ENCODE measurements at places on chromosomes 4 and X.

DNA sequence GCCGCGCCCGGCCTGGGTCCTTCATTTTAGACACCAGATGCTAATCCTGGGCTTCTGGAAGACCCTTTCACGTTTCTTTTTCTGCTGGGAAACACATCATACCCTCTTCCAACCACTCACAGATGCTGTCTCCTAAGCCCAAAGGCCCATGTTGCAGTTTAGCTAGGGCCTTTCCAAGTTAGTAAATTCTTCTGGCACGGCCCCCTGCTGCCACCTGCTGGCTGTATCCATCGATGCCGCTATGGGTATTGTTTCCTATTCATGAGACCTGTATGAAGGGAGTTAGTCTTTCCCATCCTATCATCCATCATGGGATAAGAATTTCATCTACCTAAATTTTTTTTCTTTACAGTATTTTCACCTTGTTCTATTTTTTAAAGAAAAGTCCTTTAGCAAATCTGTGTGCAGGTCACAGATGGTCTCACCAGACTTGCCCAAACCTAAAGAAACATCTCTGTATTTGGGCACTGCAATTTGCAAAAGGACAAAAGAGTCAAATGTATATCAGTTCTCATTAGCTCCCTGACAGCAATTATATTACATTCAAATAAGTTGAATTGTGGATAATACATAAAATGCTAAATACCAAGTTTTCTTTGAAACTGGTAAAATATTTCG is 37.8 kb upstream of the SLC9A7 start:
- peak; percentile 39 for DNase-seq

DNA sequence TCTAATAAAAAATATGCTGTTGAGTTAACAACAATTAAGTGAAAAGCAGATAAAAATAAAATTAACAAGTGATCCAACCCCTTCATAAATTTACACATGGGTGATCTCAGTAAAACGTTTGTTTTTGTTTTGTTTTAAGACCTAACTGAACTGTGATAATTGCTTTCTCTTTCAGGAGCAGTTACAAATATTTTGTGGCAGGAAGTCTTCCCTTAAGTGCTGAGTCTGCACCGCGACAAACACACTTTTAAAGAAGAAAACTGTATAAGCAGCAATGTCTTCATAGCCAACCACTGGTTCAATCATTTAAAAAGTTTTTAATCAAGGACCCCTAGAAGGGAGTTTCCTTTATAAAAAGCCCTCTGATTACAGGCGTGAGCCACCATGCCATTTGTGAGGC is 53.7 kb upstream of the NFKB1 start:
- no peak for DNase-seq

- DNase-seq = no peak
Measured at GRCh38 chrX:7100022-7100421, 47.5 kb upstream of the STS start.

- DNase-seq = no peak
Measured at GRCh38 chrX:21870494-21870893, 14.7 kb downstream of the YY2 start.

DNA sequence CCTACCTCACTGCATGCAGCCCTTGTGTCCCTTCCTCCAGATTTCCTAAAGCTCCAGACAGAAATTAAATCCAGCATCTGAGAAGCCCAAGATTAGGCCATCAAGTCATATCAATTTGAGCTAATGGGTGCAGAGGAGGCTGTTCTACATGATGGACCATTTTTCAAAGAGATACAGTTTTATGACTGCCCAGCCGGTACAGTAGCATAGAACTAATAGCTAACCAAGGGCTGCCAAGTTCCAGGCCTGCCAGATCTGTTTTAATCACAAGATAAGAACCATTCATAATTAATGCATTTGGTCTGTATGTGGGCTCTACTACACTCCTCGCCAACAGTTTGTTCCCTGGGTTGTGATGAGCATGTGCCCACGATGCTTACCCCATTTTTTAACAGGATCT is 73.9 kb upstream of the PLAC1 start:
- DNase-seq = no peak

GRCh38 chr4:178599521-178599920 is 1157.3 kb upstream of the AGA start:
- DNase-seq = no peak

- no peak for DNase-seq
Measured at GRCh38 chr4:15755321-15756155, 22.6 kb upstream of the CD38 start.

DNA sequence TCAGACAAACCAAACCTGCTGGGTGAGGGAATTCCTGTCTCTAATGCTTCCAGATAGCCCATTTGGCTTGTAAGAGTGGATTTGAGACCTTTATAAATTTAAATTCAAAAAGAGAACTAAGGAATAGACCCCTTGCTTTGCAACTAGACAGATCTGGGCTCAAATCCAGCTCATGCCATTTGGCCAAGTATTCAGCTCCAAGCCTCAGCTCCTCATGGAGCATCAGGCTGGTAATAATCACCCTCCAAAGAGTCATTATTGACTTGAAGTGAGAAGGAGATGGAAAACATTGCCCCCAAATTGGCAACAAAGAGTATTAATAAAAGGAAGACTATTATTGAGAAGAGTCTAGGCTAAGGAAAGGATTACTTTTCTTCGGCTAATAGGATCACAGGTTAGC is 134.7 kb downstream of the PDE5A start:
- DNase-seq = no peak

DNA sequence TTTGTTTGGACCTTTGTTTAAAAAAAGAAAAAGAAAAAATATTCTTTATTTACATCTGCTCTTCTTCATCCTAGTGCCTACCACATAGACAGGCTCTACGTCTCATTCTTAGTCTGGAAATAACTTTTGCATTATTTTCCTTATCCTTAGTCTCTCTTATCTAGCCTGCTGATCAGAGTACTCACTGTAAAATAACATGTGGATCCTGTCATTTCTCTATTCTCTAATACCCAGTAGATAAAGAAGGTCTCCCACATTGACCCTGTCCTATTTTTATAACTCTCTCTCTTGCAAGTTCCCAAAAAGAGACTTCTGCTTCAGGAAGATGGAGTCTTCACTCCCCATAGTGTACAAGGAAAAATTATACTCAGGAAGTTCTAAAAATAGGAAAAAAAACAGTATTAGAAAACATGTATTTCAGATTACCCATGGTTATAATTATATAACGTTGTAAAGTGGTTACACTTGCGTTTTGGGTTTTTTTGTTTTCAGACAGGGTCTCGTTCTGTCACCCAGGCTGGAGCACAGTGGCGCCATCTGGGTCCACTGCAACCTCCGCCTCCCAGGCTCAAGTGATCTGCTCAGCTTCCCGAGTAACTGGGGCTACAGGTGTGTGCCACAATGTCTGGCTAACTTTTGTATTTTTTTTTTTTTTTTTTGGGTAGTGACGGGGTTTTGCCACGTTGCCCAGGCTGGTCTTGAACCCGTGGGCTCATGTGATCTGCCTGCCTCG is 23.8 kb downstream of the ZFX start:
- DNase-seq = no peak

DNA sequence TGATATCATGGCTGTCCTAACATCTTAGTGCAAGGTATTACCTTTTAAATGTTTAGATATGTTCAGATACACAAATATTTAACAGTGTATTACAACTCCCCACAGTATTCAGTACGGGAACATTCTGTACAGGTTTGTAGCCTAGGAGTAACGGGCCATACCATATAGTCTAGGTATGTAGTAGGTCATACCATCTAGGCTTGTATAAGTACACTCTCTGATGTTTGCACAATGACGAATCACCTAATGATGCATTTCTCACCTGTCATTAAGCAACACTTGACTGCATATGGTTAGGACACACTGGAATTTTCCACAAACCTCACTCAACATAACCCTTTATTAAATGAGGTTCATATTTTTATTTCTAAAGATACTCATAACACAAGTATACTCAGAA is 67.7 kb downstream of the THOC2 start:
- DNase-seq = peak; percentile 45

GRCh38 chr4:176587920-176588319 is 204.8 kb downstream of the VEGFC start:
- no peak for DNase-seq

- no peak for DNase-seq
Measured at GRCh38 chrX:41382714-41383645, 49.0 kb downstream of the DDX3X start.

GRCh38 chr4:106704253-106704870 is 331.8 kb downstream of the DKK2 start:
- no peak for DNase-seq

DNA sequence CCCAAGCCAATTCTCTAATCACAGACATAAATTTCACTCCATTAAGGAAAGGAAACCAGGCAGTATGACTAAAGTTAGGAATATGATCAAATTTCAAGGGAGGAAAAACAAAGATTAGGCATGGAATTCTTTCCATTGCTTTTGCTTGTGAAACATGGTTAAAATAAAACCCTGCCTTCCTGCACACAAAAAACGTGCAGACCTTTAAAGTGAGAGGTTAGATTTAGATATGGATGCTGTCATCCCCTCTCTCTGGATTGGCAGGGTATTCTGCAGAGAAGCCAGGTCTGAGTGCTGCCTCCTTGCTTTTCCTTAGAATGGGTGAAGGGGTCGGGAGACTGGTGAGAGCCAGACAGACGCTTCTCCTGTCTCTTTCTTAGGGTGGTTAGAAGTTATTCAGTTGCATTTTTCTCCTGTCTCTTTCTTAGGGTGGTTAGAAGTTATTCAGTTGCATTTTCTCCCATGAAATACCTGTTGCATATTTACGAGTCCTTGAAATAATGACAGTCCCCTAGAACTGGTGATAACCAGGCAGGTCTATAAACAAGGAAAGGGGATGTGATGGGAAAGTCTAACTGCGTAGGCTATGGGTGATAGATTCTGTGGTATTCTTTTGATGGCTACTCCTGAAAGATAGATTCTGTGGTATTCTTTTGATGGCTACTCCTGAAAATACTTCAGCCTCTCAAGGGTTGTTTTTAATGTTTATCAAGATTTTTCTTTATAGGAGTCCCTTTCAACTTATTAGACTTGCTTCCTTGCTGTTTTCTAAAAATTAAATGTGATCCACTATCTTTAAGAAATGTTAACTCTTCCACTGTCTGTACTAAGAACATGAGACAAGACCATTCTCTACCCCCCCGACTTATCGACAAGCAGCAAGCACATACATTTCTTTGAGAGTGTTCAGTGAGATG is 163.6 kb downstream of the SPRY1 start:
- DNase-seq = no peak

GRCh38 chrX:153873282-153874084 is 12.5 kb downstream of the L1CAM start:
- DNase-seq = no peak

DNA sequence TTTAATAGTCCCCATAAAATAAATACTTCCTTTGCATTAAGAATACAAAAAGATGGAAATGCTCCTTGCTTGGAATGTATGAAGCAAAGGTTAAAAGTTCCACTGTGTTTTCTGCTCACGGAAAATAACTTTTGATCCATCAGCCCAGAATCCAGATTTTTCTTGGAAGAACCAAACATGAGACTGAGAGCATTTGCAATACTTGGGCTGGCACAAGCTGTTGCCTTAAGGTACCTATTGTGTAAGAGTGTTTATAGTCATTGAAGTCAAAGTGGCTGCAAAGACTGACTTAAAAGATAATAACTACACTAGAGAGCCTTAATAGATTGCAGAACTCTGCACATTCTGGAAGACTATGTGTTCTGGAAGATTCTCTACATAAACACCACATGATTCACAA is 281.4 kb downstream of the RAB28 start:
- DNase-seq = no peak

- DNase-seq = no peak
Measured at GRCh38 chrX:103063191-103063845, 653 bp downstream of the BEX1 start.

DNA sequence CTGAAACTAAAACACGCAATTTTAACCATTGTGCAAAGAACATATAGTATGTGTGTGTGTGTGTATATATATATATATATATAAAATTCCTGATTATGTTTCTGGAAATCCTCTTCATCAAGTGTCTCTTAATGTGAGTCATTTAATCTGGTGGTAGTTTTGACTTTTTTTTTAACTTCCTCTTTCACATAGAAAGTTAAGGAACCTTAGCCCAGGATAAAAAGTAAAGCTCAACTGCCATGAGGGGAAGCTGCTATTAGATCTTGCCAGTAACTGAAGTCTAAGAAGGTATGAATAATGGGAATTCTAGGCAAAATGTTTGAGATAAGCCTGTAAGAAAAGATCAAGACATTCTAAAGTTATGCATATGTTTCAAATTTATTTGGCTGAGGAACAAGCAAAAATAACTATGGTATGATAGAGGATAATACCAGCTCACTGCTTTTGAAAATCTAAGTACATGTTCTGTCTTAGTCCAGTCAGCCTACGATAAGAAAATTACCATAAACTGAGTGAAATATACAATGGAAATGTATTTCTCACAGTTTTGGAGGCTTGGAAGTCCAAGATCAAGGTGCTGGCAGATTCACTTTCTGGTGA is 757.0 kb downstream of the TRAM1L1 start:
- DNase-seq = no peak

- no peak for DNase-seq
Measured at GRCh38 chr4:116357758-116358157, 727.6 kb downstream of the TRAM1L1 start.

- DNase-seq = no peak
Measured at GRCh38 chr4:144565527-144566195, 80.3 kb upstream of the HHIP start.

DNA sequence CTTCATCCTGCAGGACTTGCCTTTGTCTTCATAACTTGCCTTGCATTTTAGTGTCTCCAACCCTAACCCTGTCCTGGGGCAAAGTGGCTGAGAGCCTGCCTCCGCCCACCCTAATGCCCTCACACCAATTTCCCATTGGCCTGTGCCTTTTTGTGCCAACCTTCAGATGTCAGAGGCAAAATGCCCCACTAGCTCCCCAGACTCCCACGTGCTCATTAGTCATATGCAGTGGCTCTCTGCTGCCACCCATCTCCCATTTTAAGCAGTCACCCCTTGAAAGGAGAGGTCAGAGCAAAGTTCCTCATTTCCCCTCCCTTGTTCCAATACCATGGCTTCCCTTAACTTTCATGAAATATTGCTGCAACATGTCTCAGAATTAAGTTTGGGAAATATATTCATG is 74.8 kb upstream of the PASD1 start:
- DNase-seq = peak; percentile 8

DNA sequence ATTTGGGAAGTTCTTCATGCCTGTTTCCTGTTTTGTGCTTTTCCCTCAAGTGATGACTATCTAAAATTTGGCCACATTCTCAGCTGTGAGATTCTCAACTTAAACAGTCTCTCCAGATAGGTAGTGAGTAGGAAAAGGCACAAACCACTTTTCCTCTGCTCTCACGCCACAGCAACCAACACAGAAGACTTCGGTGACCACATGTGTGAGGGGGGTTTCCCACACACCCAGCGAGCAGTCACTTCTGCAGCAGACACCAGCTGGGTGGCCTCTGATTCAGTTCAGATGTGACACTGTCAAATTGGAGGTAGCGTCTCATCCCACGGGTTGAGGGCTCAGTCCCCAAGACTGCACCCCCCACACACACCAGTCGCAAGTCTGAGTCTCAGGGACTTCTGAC is 25.1 kb upstream of the CLDN34 start:
- DNase-seq = no peak
